Sigmoid colon (tissue), 7 donors: ENCODE measurements at places on chromosomes 12 and 14. TPM values are rescaled to one million over a fixed set of nuclear protein-coding genes. Genes with fewer than 3 reads are reported as not detected.

CLEC9A gene
- not detected for total RNA-seq

DHH gene
- total RNA-seq = 0.83 TPM

OTX2 gene
- total RNA-seq = not detected

GRCh38 chr12:124605150-124605882 is 37.9 kb upstream of the NCOR2 start:
- no peak overlapping the region for H3K4me3 ChIP-seq
- no peaks in the 10 kb centered on the region for H3K36me3 ChIP-seq
- H3K27ac ChIP-seq = peak overlapping the region; percentile 75
- no peak for DNase-seq
- peaks cover 40% of the 10 kb centered on the region for H3K4me1 ChIP-seq
- H3K27me3 ChIP-seq = no peaks in the 10 kb centered on the region

GRCh38 chr12:119354172-119354571 is 19.6 kb downstream of the CCDC60 start:
- no peak for DNase-seq
- no peak overlapping the region for H3K4me3 ChIP-seq
- H3K27ac ChIP-seq = no peak overlapping the region

GRCh38 chr12:107610021-107610859 is 75.4 kb upstream of the PWP1 start:
- H3K27me3 ChIP-seq = peaks cover 3% of the 10 kb centered on the region
- H3K27ac ChIP-seq = no peak overlapping the region
- DNase-seq = no peak

- H3K4me1 ChIP-seq = no peaks in the 10 kb centered on the region
- no peak overlapping the region for H3K4me3 ChIP-seq
- no peak for DNase-seq
- peak overlapping the region; percentile 88 for H3K27ac ChIP-seq
These were observed 40.1 kb downstream of the CACNA1C start for GRCh38 chr12:2092890-2093289.

GRCh38 chr14:26897196-26897595 is 299.4 kb upstream of the NOVA1 start:
- no peak overlapping the region for H3K4me3 ChIP-seq
- no peaks in the 10 kb centered on the region for H3K4me1 ChIP-seq
- no peaks in the 10 kb centered on the region for H3K27me3 ChIP-seq
- no peak overlapping the region for H3K27ac ChIP-seq
- DNase-seq = no peak

GRCh38 chr12:120119271-120119973 is 2.9 kb upstream of the RAB35 start:
- H3K4me3 ChIP-seq = no peak overlapping the region
- H3K27ac ChIP-seq = peak overlapping the region; percentile 97
- no peaks in the 10 kb centered on the region for H3K27me3 ChIP-seq
- no peak for DNase-seq
- no peaks in the 10 kb centered on the region for H3K36me3 ChIP-seq

- no peak overlapping the region for H3K27ac ChIP-seq
- no peaks in the 10 kb centered on the region for H3K4me1 ChIP-seq
- no peaks in the 10 kb centered on the region for H3K36me3 ChIP-seq
- no peak for DNase-seq
These were observed 594.1 kb downstream of the NRXN3 start for GRCh38 chr14:78764240-78764639.

GRCh38 chr12:52081263-52081733 is 1.8 kb downstream of the SMIM41 start:
- peak; percentile 70 for DNase-seq
- no peaks in the 10 kb centered on the region for H3K27me3 ChIP-seq
- H3K27ac ChIP-seq = peak overlapping the region; percentile 79
- H3K4me1 ChIP-seq = peaks cover 27% of the 10 kb centered on the region
- H3K36me3 ChIP-seq = no peaks in the 10 kb centered on the region
